H9 (cell line): ENCODE measurements at places on chromosomes 2 and 18.
A peak's percentile ranks its signal among the peaks of the same experiment; 100 is the strongest.

DNA sequence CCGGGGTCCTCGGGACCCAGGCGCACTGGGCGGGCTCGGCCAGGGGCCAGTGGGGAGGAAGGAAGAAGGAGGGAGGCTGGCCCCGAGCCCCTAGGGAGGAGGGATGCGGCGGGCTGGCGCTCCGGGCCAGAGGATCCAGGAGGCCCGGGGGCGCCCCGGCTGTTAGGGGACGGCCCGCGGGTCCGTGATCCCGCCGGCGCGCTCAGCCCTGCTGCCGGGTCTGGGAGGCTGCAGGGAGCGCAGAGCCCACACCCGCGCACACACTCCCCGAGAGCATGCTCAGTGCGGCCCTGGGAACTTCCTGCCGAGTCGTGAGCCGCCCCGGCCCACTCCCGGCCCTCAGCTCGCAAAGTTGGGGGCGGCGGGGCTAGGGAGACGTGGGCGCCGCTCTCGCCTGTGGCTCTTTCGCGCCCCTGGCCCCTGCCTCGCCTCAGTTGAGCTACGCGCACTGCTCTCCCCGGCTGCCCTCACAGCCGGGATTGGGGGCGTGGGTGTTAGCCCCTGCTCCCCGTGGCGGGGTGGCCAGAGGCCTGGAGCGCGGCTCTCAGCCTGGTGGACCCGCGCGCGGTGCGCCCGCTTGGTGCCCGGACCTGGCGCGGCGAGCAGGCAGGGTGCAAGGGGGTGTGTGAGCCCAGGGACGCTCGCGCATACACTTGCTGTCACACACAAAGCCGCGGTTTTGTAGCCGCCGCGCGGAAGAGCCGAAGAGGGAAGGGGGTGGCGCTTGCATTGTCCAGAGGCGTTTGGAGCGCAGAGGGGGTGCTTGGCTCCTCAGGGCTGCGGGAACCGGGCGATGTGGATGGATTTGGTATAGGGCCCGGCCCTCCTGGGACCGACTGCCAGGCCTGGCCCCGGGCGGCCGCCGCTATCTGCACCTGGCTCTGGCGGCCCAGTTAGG lies 132.9 kb upstream of the MGAT5 start:
- DNase-seq: peak; percentile 55

- no peak for DNase-seq
Observed at GRCh38 chr2:98180456-98180855, 93.5 kb downstream of the VWA3B start.

DNA sequence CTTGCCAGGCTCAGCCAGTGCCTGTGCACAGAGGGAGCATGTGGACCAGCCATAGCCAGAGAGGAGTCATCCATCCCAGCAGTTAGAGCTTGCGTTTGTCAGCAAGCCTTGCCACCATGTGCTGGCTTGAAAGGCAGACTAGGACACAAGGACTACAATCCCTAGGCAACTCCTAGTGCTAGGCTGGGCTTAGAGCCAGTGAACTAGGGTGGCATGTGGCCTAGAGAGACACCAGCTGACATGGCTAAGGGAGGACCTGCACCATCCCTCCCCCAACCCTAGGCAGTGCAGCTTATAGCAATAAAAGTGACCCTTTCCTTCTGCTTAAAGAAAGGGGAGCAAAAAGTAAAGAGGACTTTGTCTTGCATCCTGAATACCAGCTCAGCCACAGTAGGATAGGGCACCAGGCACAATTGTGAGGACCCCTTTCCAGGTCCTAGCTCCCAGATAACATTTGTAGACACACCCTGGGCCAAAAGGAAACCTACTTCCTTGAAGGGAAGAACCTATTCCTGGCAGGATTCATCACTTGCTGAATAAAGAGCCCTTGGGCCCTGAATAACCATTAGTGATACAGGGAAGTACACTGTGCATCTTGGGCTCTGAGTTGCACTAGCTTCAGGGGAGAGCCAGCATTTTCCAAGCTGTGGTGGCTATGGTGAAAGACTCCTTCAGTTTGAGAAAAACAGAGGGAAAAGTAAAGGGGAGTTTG lies 38.7 kb upstream of the UXS1 start:
- DNase-seq: no peak

DNA sequence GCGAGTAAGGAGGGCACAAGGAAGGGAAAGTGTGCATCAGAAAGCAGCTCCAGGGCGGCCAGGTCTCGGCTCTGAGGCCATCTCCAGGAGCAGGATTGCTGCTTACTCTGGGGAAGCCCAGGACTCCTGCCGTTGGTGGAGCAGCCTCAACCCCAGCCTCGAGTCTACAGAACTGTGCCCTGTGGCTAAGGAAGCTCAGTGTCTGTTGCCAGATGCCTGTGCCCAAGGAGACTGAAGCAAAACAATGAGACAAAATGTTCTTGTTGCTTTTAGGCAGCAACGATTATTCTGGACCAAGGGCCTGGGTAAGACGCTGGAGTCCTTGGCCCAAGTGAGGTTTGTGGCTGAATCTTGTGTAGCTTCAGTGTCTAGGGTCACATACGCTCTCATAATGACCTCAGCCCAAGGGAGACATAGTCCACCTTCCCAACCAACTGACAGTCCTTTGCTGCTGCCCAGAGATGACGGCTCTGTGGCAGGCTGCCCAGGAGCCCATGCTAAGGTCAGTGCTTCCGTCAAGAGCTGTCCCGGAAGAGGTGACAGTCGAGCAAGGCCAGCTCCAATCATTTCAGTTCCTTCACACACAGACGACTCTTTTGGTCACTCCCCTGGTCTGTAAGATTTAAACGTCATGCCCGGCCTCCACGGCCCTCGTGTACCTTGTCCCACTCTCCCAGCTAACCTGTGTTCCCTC lies 223.8 kb downstream of the TTC32 start:
- no peak for DNase-seq

DNA sequence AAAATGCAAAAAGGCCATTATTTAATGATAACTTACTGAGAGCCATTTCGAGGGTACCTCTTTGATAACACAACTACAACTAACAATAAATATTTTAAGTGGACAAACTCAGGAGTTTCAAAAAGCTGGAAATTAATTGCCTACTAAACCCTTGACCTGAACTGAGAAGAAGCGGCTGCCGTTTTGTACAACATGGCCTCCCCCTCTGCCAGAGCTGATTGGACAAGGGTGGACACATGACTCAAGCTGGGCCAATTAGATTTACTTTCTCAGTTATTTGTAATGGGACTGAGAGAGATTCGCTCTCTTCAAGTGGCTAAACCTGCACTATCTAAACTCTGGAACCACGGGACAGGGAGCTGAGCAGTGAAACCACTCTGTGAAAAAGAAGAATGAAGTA lies 135.9 kb upstream of the SERPINE2 start:
- DNase-seq: no peak

DNA sequence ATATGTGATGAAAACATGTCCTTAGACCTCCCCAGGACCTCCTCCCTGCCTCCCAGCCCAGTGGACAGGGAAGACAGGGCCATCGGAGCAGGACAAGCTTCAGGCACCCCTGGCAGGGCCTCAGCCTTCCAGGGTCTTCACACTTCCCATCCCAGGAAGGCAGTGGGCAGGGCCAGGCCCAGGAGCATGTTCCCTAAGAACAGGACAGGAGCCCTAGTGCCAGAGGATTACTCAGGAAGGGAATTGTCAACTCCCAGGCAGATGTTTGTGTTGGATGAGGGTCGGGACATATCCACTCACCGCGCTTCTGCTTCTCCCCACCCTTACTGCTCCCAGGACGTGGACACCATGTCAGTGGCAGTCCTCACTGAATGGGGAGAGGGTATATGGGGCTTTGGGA lies 138.9 kb downstream of the TNS1 start:
- DNase-seq: no peak

- DNase-seq: no peak
Observed at GRCh38 chr2:180925700-180926099, 54.7 kb upstream of the UBE2E3 start.

DNA sequence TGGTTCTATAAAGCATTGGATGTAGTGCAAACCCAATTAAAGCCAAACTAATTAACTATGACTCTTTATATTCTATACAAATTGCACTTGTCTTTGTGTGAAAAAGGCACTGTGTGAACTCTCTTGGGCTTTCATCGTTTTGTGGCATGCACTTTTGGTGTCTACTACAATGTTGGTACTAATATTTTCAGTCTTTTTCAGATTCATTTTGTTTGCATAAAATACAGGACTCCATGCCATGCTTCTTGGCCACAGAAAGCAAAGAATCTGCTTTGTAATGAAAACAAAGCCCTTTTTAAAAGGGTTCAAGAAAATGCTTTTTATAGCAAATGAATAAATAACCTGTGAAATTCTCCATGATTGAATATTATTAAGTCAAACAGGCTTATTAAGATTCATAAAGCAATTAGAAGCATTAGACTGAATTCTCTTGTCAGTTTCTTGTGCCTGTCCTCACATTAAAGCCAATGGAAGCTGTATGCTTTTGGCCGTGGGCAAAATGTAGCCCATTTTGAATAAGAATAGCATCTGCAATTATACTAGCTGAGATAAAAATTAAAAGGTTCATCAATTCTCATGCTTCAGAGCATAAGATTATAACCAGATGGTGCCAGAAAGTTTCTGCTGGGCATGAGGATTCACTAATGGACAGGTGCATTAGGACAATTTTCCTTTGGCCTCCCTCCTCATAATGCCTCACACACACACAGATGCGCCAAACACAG lies 1665.2 kb downstream of the SUCLG1 start:
- DNase-seq: no peak

- peak; percentile 63 for DNase-seq
Observed at GRCh38 chr2:235170536-235171521, 219.0 kb downstream of the SH3BP4 start.

- no peak for DNase-seq
Observed at GRCh38 chr2:151156431-151156830, 105.2 kb downstream of the RBM43 start.

- DNase-seq: no peak
Observed at GRCh38 chr18:75343389-75343788, 84.1 kb downstream of the SMIM21 start.

DNA sequence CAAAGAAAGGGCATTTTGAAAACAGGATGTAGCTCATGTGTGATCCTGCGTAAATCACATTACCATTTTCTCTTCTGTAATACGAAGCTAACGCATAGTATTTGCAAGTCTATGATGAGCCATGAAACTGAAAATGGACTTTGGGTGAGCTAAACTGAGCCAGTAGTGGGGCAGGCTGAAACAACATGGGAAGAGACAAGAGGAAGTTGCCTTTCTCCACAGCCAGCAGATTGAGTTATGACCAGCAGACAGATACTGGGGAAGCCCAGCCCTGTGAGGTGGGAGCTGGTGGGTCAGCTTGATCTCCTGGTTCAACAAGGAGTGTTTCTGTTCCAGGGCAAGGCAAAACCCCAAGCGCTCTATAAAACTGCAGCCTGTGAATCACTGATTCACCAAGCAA lies 11.8 kb downstream of the CYRIA start:
- no peak for DNase-seq

GRCh38 chr2:86045541-86045940 lies 60.1 kb downstream of the POLR1A start:
- DNase-seq: peak; percentile 4

GRCh38 chr2:177584030-177584692 lies 191.6 kb downstream of the AGPS start:
- no peak for DNase-seq

- no peak for DNase-seq
Observed at GRCh38 chr18:37315935-37316334, 249.7 kb downstream of the CELF4 start.

GRCh38 chr2:238720232-238720672 lies 127.6 kb upstream of the TWIST2 start:
- peak; percentile 90 for DNase-seq

- DNase-seq: no peak
Observed at GRCh38 chr2:203579730-203580129, 44.6 kb upstream of the RAPH1 start.

DNA sequence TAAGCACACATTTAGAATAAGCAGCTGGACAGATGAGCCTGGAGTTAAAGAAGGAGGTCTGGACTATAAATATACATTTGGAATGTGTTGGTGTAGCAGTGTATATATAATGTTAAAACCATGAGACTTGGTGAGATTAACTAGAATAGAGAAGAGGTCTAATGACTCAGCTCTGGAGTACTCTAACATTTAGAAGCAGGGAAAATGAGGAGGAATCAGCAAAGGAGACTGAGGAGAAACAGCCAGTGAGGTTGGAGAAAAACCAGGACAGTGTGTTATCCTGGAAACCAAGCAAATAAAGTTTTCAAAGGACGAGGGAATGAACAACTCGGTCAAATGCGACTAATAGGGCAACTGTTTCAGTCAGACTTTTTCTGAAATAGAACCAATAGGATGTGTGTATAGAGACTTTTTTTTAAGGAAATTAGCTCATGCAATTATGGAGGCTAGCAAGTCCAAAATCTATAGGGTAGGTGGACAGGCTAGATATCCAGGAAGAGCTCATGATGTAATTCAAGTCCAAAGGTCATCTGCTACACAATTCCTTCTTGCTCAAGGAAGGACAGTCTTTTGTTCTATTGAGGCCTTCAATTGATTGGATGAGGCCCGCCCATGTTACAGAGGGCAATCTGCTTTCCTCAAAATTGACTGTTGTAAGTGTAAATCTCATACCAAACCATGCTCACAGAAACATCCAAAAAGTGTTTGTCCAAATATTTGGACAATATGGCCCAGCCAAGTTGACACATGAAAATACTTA lies 10.8 kb upstream of the SESTD1 start:
- DNase-seq: no peak

- DNase-seq: no peak
Observed at GRCh38 chr2:173397539-173397938, 42.9 kb downstream of the CDCA7 start.

GRCh38 chr2:141767691-141768090 lies 363.1 kb downstream of the LRP1B start:
- DNase-seq: no peak

GRCh38 chr2:182716650-182716979 lies 558 bp downstream of the DNAJC10 start:
- no peak for DNase-seq

DNA sequence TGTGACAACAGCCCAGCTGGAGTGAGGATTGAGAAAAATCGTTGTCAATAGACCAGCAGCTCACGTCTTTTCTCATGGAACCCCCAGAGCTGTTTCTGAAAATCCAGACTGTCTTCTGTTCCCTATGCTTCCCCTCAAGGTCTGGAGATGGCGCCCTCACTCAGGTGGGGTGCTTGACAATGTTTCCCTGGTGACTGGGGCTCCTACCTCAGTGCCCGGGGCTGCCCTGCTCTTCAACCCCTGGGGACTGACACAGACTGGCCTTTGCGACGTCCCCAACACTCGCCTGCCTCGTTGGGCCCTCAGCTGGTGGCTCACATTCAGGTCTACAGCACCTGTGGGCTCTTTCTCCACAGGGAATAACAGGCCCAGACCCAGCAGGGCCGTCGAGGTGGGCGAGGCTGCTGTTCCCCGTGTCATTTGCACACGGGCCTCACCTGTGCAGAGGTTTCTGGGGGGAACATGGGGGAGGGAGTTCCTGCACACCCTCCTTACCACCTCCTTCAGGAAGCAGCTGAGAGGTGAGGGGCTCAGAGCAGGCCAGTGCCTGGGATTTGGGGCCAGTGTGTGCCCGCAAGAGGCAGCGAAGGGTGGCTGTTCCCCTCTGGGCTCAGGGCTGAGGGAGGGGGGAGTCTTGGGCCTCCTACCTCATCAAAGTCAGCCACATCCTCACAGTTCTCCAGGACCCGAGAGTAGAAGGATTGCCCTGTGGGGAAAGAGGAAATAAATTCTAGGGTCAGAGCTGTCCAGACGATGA lies 59.3 kb upstream of the OTOF start:
- DNase-seq: no peak
